T-helper 22 cell (primary cell): ENCODE measurements at places on chromosomes 12 and 14.

- DNase-seq: no peak
Measured at GRCh38 chr12:47122602-47123001, 42.8 kb upstream of the AMIGO2 start.

GRCh38 chr12:11695321-11695720 lies 45.8 kb downstream of the ETV6 start:
- no peak for DNase-seq

GRCh38 chr12:60106214-60106613 lies 510.4 kb downstream of the SLC16A7 start:
- DNase-seq: no peak

GRCh38 chr14:74630881-74631690 lies 19.0 kb upstream of the LTBP2 start:
- DNase-seq: no peak

- DNase-seq: no peak
Measured at GRCh38 chr14:81161749-81162148, 59.0 kb downstream of the GTF2A1 start.

DNA sequence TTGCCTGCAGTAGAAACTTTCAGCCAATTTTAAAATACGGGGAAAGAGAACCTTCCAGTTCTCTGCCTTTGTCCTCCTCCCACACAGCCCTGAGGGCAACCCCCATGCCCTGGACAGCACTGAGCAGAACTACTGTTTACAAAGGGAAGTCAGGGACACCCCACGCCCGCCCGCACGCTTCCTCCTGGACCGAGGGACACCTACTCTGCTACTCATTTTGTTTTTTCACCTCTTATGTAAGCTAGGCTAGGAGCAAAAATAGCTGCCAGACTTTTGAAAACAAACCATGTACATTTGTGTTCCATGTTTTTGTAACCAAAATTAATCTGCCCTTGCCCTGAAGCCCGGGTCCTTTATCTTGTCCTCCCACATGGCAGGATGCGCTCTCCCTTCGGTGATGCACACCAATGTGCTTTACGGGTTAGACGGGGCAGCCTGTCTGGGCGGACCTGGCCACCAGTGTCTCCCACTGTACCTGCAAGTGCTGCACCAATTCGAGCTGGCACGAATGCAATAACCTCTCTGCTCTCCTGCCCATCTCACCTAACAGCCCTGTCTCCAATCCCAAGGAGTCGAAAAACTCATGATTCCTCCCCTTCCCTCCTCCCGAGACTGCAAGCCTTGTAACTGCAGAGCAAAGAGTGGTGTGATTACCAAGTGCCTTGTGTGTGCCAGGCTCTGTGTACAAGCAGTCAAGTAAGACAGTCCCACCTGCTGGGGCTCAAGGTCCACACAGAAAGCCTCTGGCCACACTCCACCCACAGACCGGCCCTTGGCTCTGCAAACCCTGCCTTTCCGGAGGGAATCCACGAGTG lies 85.2 kb downstream of the CCDC88C start:
- no peak for DNase-seq

DNA sequence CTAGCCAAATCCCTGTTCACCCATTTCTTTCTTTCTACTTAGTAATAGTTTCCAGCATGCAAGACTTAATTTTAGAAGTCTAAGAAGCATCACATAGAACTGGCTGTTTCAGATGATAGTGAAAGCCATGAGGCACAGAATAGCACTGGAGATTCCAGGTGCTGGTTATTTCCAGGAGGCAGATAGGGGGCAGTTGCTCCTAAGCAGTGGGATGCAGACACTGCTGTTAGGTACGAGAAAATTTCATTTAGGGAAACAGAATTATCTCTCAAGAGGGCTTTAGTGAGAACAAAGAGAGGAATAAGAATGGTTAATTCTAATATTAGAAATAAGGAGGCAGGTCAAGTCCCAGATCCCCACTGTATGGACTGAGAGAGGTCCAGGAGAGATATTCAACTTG lies 3.6 kb upstream of the MDGA2 start:
- no peak for DNase-seq

DNA sequence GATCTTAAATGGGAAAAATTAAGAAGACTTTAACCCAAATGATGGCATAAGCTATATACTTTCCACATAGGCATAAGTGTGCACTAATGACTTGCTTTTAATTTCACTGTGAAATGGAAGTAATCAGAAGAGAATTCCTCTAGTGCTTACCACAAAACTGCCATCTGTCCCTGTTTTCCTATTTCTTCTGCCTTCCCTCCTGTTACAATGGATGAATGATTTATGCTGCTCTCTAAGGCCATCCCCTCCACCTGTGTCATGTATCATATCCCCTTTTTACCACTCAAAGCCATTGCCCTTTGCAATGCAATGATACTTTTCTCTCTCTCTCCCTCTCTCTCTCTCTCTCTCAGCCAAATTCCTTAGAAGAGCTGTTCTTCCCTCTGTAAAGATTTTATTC lies 109.1 kb downstream of the C12orf50 start:
- no peak for DNase-seq

DNA sequence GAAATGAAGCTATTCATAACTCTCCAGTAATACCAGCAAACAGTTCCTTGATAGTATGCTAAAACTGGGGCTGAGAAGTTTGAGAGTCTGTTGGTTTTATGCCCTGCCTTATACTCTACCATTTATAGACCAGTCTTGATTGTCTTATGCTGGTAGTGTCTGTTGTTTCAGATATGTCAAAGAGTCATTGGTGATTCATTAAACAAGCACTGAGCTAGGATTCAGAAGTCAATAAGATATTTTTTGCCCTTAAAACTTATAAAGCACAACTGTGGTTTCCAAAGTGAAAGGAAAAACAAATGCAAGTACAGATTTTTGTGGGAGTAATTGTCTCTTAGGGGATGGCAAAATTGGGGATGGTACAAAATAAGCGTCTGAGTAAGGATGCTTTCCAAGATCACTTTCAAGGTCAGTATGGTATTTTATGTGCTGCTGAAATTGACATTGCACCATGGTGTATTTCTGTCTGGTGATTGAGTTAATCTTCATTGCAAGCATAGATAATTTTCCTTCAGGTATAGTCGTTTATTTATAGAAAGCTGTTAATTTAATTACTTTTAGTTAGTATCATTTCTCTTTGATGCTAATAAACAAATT lies 289.5 kb upstream of the E2F7 start:
- DNase-seq: no peak

- no peak for DNase-seq
Measured at GRCh38 chr14:37056473-37056872, 115.9 kb downstream of the SLC25A21 start.

DNA sequence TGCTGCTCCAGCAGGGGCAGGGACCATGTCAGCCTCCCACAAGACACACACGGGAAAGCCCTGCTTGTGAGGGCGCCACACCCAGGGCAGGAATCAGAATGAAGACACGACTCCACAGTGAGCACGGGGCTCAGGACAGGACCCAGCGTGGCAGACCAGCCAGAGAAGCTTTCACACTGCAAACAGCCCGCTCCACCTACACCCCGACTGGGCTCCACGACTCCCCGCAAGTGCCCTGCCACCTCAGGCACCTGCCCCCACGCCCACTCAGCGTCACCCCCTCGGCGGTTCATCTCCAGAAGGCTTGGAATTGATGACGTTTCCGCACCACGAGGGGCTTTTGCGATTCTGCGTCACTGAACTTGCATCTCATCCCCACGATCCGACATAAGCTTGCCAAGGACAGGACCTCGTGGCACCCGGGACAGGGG lies 91.1 kb downstream of the FBXL14 start:
- no peak for DNase-seq

GRCh38 chr12:64404470-64405256 lies 471 bp downstream of the XPOT start:
- DNase-seq: peak; percentile 24

DNA sequence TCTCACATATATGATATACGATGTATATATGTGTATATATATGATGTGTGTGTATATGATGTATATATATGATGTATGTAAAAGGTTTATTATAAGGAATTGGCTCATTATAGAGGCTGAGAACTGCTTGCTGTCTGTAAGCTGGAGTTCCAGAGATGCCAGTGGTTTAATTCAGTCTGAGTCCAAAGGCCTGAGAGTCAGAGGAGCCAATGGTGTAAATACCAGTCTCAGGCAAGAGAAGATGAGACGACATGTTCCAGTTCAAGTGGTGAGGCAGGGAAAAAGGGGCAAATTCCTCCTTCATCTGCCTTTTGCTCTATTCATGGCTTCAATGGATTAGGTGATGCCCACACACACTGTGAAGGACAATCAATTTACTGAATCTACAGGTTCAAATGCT lies 17.1 kb upstream of the STYK1 start:
- no peak for DNase-seq

DNA sequence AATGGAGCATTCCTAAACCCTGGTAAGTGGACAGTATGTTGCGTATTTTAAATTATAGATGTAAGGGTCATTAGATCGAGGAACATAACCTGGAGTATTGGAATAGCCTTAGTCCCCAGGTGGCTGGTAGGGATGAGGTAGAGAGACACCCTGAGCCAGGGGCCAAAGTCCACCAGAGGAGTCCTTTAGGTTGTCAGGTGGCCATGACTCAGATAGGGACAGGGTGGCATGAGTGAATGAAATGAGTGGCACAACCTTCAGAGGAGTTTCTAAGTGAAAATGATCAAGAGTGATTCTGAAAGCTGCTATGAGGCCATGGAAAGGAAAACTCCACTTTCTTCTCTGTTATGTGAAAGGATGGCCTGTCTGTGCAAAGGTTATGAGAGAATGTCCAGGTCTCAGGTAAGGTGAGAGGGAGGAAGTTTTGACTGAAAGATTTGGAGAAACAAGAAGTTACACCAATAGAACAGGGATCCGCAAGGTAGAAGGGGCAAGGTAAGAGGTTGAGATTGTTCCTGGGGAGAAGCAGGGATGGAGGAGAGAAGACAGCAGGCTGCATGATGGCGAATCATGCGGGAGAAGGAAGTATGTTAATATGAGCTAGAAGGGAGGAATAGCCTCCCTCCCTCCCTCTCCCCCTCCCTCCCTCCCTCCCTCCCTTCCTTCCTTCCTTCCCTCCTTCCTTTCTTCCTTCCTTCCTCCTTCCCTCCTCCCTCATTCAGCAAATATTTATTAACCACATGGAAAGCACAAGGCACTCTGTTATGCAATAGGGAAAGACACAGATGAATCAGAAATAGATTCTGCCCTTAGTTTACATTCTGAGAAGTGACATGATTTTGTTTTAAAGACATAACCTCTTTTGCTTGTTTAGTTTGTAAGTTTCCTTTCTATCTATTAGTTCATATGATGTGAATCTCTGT lies 14.0 kb upstream of the RIPK3 start:
- DNase-seq: no peak

DNA sequence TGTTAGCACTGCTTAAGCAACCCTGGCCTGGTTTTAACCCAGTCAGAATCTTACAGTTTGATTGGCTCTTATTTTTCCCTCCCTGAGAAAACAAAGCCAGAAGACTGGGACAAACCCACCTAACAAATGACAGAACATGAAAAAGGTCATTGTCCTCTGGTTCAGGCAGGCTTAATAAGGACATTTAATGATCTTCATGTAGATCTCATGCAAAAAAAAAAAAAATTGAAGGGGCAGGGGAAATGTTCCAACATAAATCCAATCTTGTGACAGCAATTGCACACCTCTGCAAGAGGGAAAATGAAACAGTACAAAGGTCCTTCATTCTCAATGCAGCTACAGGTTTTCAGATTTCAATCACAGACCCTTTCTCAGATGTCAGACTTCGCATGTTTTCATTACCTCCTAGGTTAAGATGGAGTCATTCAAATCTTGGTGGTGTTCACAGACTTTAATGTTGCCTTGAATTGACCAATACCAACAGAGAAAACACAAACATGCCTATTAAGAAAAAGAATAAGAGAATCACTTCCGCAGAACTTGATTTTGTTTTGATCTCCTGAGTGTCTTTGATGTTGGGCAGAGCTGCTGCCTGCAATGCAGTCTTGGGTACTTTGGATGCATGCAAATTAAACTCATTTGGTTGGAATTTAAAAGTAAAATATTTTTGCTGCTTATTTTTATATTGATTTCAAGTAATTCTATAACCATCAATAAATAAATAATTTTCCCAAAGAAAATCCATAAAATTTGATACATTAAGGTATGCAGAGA lies 359.0 kb downstream of the BTG1 start:
- DNase-seq: no peak

DNA sequence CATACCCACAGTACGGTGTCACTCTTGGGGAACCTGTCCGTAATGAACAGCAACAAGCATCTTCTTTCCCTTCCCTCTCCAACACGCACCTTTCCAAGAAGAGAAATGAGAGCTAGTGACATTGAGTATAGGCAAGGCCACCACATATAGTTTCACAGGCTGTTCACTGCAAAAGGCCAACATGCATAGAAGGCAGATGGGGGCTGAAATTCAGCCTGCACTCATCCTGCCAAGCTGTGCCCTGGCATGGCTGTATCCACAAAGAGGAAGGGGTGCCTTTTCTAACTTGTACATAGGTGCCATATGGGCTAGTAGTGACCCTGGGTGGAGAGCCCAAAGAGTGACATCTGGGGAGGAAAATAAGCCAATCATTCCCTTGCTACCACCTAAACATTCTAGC lies 169.6 kb downstream of the ZFP36L1 start:
- DNase-seq: no peak

GRCh38 chr14:44165286-44165685 lies 341.8 kb downstream of the FSCB start:
- DNase-seq: no peak

- DNase-seq: no peak
Measured at GRCh38 chr12:19461999-19462398, 22.7 kb downstream of the AEBP2 start.

- DNase-seq: no peak
Measured at GRCh38 chr12:10967409-10967808, 19.3 kb downstream of the TAS2R50 start.

- no peak for DNase-seq
Measured at GRCh38 chr12:31440586-31440985, 114.6 kb upstream of the SINHCAF start.

- no peak for DNase-seq
Measured at GRCh38 chr12:14950982-14951746, 10.2 kb downstream of the ARHGDIB start.

- DNase-seq: no peak
Measured at GRCh38 chr12:106189341-106189740, 50.6 kb upstream of the NUAK1 start.

GRCh38 chr14:77203611-77204458 lies 22.2 kb downstream of the TMEM63C start:
- no peak for DNase-seq

- no peak for DNase-seq
Measured at GRCh38 chr14:94052199-94052598, 26.1 kb downstream of the OTUB2 start.

- no peak for DNase-seq
Measured at GRCh38 chr12:108966378-108967151, 54.3 kb downstream of the SVOP start.

DNA sequence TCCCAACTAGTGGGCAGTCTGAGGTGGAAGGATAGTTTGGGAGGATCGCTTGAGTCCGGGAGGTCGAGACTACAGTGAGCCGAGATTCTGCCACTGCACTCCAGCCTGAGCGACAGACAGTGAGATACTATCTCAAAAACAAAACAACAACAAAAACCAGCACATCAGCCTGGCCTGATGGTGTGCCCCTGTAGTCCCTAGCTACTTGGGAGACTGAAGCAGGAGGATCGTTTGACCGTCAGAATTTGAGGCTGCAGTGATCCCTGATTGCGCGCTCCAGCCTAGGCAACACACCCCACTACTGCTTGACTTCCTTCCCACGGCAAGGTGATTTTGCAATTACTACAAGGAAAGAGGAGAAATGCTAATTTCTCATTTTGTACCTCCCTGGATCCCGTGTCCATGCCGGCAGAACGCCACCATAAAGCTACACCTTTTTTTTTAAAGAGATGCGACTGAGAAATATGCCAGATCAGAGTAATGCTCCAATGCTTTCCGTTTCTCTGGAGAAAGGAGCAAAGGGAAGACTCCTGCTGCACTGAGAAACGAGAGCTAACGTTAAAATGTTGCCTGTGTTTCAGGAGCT lies 672 bp upstream of the SCFD1 start:
- no peak for DNase-seq
